Activated CD8-positive, alpha-beta T cell treated with anti-CD3 and anti-CD28 coated beads, Interleukin-2, amount 10 ng/mL, durations not matched to agents 7 days and 5 days (primary cell): ENCODE measurements at places on chromosomes 11 and 22.

GRCh38 chr11:111397034-111397433 lies 18.0 kb upstream of the POU2AF1 start:
- H3K4me3 ChIP-seq, result no peak overlapping the region
- no peaks in the 10 kb centered on the region for H3K36me3 ChIP-seq

DNA sequence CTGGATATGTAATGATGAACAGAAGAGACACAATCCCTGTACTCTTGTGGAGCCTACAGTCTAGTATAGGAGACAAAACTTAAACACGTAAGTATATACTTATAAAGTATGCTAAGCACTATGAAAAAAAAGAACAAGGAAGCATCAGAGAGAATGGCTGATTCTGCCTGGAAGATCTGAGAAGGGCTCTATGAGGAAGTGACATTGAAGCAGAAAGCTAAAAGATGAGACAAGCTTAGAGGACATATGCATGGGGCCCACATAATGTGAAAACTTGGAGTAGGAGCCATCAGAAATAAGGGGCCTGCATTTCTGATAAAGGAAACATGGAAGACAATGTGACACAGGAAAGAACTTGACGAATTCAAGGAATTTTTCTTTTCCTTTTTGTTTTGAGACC lies 16.6 kb downstream of the SAA1 start:
- H3K27ac ChIP-seq, result peak overlapping the region; percentile 3
- H3K27me3 ChIP-seq, result no peaks in the 10 kb centered on the region
- no peak overlapping the region for H3K4me3 ChIP-seq
- DNase-seq, result no peak

DNA sequence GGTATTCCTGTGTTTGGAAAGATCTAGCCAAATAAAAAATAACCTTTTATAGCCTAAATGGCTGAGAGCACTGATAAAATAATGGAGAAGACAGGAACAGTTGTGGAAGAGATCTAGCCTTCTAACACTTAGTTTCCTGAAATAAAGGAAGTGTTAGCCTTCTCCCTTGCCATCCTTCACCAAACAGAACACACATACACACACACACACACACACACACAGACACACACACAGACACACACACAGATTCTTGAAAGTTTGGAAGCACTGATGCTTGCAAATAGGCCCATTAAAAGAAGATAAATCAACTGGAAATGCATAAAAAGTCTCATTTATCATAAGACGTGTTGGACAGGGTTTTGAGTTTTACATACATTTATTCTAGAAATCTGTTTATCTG lies 37.5 kb downstream of the KIRREL3 start:
- H3K27ac ChIP-seq, result no peak overlapping the region
- no peak for DNase-seq
- H3K4me3 ChIP-seq, result no peak overlapping the region
- H3K27me3 ChIP-seq, result peaks cover 2% of the 10 kb centered on the region
- H3K4me1 ChIP-seq, result no peaks in the 10 kb centered on the region
- H3K36me3 ChIP-seq, result no peaks in the 10 kb centered on the region

DNA sequence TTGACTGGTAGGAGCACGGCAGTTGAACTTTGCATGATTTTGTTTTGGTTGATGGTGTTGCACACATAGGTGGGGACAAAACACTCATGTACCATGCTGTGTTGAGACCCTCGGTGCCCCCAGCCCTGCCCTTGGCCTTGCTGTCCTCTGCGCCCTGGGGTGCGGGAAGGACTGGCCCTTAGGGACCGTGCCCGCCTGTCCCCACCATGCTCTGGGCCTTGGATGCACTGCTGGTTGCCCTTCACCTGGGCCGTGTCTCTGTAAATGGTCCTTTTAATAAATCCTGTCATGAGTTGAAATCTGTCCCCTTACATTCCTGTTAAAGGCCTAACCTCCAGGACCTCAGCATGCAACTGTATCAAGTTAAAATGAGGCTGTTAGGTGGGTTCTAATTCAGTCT lies 102.3 kb upstream of the ANO1 start:
- H3K27me3 ChIP-seq, result no peaks in the 10 kb centered on the region
- H3K27ac ChIP-seq, result no peak overlapping the region
- H3K4me3 ChIP-seq, result no peak overlapping the region
- no peaks in the 10 kb centered on the region for H3K36me3 ChIP-seq
- no peaks in the 10 kb centered on the region for H3K4me1 ChIP-seq

GRCh38 chr11:45897556-45897955 lies 9.5 kb downstream of the FREY1 start:
- H3K27me3 ChIP-seq, result peaks cover 19% of the 10 kb centered on the region
- H3K27ac ChIP-seq, result no peak overlapping the region
- H3K36me3 ChIP-seq, result no peaks in the 10 kb centered on the region
- peaks cover 6% of the 10 kb centered on the region for H3K4me1 ChIP-seq
- H3K4me3 ChIP-seq, result no peak overlapping the region

- peak; percentile 67 for DNase-seq
- H3K36me3 ChIP-seq, result peaks cover 32% of the 10 kb centered on the region
- no peaks in the 10 kb centered on the region for H3K27me3 ChIP-seq
Measured at GRCh38 chr11:72685560-72686480, 11.6 kb upstream of the PDE2A start.

GRCh38 chr11:20367313-20367948 lies 3.9 kb downstream of the HTATIP2 start:
- no peaks in the 10 kb centered on the region for H3K27me3 ChIP-seq
- no peak overlapping the region for H3K27ac ChIP-seq
- peaks cover 59% of the 10 kb centered on the region for H3K4me1 ChIP-seq
- H3K4me3 ChIP-seq, result no peak overlapping the region

DNA sequence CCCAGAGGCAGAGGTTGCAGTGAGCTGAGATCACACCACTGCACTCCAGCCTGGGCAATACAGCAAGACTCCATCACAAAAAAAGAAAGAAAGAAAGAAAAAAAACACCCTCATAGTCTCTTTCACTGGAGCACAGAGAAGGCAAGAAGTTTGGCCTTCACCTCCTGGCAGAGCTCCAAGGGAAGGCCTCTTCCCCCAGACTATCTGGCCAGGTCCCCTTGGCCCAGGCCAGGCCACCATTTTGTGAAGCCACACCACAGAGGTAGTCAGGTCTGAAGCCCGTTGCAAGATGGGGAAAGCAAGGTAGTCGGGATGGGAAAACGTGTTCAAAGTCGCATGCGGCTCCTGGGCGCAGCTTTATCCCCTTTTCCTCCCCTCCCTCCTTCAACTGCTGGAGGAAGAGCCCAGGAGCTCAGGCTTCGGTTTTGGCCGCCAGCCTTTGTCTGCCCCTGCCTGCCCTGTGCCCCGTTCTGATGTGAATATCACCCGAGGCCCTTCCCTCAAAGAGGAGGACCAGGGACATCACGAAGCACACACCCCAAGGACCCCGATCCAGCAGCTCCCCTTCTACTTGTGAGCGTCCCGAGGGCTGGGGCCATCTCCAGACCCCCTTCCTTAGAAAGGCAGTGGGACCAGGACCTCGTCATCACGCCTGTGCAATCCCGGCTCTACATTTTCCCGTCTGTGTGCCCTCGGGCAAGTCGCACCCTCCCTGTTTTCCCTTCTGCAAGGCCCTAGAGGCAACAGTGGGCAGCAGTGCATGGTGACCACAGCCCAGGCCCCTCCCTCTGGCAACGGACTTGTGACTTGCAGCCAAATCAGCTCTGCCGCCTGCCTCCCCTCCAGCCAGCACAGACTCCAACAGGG lies 17.7 kb downstream of the CABP7 start:
- no peak overlapping the region for H3K4me3 ChIP-seq
- H3K27ac ChIP-seq, result no peak overlapping the region
- no peak for DNase-seq

DNA sequence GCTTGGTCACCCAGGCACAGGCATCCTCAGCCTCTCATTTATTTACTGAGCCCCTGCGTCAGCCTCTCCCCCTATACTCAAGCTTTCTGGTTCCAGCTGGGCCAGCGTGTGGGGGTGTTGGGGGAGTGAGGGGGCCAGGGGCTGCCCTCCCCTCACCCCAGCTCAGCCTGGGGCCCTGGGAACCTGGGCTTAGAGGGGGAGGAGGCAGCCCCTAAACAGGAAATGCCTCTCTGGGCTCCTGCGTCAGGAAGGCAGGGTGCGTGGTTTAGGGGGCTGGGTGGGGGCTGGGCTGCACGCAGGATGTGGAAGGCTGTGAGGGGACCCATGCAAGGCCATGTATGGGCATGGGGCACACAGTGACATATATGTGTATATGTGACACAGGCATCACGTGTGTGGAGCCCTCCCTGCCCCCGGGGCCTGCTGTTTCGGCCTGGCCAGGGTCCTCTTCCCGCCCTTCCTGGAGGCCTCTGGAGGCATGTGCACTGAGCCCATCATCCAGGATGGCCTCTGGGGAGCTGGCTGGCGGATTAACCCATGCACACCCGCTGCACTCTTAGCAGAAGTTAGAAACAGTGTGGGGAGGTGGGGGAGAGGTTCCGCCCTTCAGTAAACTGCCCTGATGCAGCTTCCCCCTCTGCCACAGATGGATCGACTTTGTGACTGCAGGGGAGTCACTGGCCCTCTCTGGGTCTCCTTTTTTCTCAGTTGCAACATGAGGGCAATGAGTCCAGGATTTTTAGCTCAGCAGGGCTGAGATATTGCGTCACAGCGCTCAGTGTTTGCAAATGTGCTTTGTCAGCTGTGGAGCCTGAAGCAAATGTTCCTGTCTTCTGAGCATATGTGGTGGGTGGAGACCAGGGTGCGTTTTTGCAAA lies 1.1 kb upstream of the CD248 start:
- H3K27me3 ChIP-seq, result no peaks in the 10 kb centered on the region
- H3K27ac ChIP-seq, result peak overlapping the region; percentile 99
- DNase-seq, result peak; percentile 95
- peak overlapping the region; percentile 87 for H3K4me3 ChIP-seq

- no peaks in the 10 kb centered on the region for H3K27me3 ChIP-seq
- no peak for DNase-seq
- no peak overlapping the region for H3K27ac ChIP-seq
- H3K4me1 ChIP-seq, result peaks cover 45% of the 10 kb centered on the region
Measured at GRCh38 chr11:35063488-35063931, 75.5 kb upstream of the CD44 start.
